SHP77 (cell line): ENCODE measurements at places on chromosomes 4 and X.

- DNase-seq = no peak
Observed at GRCh38 chr4:42466273-42466844, 69.1 kb downstream of the SHISA3 start.

DNA sequence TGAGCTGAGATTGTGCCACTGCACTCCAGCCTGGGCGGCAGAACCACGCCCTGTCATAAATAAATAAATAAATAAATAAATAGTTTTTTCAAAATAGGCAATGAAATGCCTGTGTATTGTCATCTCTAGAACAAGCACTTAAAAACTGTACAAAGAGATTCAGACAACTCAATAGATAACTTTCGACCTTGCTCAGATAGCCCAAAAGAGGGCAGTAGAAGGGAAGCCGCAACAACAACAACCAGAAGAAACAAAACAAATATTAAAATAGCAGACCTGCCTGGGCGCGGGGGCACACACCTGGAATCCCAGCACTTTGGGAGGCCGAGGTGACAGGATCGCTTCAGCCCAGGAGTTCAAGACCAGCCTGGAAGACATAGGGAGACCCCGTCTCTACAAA, 9.4 kb upstream of the CLDN34 start:
- no peak for DNase-seq

GRCh38 chr4:15702941-15703403, at the start of gene BST1:
Gene BST1, plus strand, starts transcription at chr4:15703065. Its CDS starts 80 bp downstream, at chr4:15703145.
- DNase-seq = no peak

DNA sequence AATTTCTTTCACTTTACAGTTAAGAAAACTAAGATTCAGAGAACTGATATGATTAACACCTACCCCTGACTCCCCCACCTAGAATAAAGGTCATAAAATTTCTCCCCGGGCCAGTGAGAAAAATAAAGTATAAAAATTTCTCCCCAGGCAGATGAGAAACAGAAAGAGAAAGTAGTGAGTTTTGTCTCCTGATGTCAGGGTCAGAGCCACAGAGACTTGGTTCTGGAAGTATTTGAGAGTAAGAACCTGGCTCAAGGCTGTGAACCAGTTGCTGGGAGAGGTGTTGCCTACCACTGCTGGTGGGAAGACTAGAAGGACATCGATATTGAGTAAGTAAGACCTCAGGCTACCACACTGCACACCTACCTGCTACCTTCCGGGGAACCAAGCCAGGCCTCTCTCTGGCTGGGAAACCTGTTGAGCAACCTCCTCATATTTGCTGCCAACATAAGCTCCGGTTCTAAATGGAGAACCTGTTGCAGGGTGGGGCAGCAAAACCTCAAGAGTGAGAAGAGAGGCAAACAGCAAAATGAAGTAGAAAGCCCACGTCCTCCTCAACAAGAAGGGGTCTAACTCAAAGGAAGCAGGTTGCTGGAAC, 104.2 kb upstream of the PUDP start:
- no peak for DNase-seq

DNA sequence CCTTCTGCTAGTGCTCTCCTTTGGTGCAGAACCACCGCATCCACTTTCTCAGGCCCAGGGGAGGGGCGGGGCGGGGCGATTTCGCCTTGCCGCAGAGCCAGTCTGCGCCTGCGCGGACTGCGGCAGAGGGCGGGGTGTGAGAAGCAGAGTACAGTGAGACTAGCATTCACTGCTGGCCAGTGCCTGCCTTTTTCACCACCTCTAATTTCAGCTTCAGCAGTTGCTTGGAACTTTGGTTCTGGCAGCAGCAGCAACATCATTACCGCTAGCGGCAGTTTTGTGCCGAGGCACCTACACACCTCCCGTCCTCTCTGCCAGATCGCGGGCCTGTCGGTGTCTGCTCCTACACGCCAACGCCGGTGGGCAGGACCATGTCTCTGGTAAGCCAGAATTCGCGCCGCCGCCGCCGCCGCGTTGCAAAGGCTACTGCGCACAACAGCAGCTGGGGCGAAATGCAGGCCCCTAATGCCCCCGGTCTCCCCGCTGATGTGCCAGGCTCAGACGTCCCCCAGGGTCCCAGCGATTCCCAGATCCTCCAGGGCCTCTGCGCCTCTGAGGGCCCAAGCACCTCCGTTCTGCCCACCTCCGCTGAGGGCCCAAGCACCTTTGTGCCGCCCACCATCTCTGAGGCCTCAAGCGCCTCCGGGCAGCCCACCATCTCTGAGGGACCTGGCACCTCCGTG, at the start of gene MAGEE1:
MAGEE1 (plus strand) TSS at position 151 of the 683 bp plus-strand sequence; CDS start at position 372, 221 bp downstream.
- peak; percentile 25 for DNase-seq

DNA sequence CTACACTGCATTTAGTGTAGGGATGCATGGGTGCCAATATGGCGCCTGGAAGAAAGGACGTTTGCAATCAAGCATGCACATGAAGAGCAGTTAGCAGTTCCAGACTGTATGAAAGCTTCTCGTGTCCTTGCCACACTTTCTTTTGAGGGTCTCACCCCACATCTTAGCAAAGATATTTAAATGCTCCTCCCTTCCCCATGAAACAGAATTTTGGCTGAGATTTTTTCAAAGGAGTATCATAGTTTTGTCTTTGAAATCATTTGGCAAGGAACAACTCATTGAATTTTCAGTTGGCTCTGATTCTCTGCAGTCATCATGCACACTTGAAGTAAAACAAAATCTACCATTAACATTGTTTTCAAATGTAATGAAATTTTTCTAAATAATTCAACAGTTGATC, 39.6 kb upstream of the STIM2 start:
- DNase-seq = no peak

DNA sequence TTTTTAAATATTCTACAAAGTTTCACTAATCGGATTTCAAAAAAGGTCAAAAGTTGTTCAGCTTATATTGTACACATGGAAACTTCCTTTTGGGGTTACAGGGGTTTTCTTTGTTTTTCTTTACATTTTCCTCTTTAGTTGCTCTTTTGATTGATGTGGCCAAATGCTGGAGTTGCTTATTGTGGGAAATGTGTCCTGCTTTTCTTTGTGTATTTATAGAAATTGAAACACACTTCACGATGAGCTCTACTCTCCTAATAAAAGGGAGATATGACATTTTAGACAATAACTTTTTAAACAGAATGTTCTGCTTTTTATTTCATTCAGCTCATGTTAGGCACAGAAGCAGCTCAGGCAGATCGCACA, 50.7 kb upstream of the SPRY1 start:
- DNase-seq = no peak

DNA sequence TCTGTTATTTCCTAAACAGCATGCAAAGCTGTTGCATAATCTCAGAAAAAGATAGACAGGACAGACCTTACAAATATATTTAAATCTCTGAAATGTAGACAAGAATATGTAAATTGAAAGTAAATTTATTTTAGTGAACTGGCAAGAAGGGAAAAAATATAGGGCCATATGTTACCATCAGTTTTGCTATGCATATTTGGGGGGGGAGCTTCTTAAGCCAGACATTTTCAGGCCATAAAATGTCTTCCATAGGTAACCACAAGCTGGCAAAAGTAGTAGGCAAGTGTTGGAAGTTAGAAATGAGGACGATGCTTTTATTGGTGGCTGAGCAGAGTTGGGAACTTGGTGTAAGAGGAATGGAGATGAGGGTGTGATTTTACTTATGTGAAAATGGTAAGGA, 272.0 kb upstream of the CXXC4 start:
- no peak for DNase-seq

DNA sequence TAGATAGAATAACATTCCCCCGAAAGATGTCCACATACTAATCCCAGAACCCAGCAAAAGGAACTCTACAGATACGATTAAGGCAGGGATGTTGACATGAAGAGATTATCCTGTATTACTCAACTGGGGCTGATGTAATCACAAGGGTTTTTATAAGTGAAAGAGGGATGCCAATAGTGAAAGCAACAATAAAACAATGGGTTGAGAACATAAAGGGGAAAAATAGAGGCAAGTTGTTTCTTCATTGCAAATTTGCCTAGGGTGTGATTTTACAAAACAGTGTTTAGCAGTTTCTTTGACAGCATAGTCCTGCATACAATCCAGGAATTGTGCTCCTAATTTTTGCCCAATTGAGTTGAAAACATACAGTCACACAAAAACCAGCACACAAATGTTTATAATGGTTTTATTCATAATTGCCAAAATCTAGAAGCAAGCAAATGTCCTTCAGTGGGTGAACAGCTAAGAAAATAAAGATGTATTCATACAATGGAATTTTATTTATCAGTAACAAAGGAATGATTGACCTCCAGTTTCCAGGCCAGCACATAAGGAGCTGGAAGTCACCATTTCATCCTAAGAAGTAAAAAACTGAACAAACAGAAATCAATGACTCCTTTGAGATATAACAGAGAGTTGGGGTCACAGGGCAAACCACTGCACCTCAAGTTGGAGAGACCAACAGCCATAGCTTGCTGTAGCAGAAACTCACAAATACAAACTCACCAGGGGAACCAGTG, 107.2 kb downstream of the CENPC start:
- DNase-seq = no peak

- no peak for DNase-seq
Observed at GRCh38 chr4:7785017-7785416, 154.6 kb downstream of the AFAP1 start.

GRCh38 chr4:170009291-170009690, 16.9 kb downstream of the MFAP3L start:
- no peak for DNase-seq

GRCh38 chr4:162450531-162451035, 286.8 kb upstream of the FSTL5 start:
- DNase-seq = no peak

DNA sequence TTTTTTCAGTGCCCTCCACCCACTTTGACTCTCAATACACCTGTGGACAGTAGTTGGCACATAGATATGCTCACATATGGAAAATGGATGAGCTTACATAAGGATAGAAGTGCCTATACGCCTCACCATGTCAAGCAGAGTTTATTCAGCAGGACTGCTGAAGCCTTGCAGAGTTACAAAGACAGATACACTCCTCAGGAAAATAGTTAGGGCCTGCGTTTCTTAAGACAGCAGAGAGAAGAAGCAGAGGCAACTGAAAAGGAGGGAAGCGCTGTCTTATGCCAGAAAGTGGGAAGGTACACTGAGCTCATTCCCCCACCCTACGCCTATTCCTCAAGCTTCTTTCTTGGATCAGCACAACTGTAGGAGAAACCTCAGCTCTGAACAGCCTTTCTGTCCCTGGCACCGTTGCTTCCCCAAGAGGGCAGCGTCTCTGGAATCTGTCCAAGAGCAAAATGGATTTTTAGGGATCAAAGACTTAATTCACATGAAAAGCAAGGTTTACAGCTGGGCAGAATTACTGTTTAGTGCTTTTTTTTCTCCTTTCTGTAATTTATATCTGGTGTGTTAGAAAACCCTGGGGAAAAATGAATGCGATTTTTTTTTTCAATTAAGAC, 37.3 kb upstream of the MBTPS2 start:
- no peak for DNase-seq

GRCh38 chr4:71064521-71064920, 71.1 kb downstream of the DCK start:
- no peak for DNase-seq

GRCh38 chrX:154502098-154502497, 11.7 kb upstream of the SLC10A3 start:
- no peak for DNase-seq

DNA sequence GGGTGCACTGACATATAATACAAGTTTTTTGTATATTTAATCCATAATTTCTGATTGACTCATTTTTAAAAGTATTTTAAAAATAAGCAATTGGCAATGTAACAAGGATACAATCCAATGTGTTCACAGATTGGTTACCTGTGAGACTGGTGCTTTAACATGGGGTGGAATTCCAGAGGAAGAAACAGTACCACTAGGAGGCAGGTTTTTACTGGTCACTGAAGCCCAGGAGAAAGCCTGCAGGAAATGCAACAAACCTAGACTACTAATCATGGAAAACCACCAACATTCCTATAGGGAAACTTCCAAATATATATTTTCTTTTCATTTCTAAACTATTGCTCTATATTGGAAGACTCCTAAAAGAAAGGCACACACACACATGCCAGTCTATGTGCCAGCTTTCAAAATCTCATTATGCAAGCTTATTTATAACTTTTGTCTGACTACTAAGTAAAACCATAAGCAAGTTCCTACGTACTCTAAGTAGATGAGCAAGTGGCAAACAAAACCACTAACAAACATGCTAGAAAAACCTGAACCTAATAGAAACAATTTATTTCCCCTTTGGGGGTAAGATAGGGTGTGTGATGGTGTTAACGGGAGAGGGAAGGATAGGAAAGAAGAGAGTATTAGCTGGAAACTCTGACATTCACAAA, 19.2 kb downstream of the G3BP2 start:
- DNase-seq = no peak

- no peak for DNase-seq
Observed at GRCh38 chrX:127057891-127058619, 238.5 kb downstream of the PRR32 start.

GRCh38 chr4:115770046-115770543, 656.7 kb upstream of the NDST4 start:
- DNase-seq = no peak

- no peak for DNase-seq
Observed at GRCh38 chr4:45453258-45453853, 670.5 kb downstream of the GABRG1 start.

DNA sequence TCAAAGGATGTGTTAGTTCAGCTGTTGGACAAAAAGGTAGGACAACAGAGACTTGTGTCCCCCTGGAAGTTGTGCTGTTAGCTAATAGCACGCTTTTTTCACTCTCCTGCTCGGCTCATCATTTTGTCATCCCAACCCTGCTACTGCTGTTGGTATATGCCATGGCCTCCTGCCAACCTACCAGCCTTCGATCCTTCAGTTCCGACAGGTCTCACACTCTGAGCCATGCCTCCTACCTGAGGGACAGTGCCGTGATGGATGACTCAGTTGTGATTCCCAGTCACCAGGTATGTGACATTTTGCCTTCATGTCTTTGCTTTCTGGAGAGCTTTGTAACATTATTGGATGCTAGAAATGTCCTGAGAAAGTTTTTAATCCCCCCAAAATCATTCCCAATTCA, 268.1 kb downstream of the ANK2 start:
- no peak for DNase-seq

DNA sequence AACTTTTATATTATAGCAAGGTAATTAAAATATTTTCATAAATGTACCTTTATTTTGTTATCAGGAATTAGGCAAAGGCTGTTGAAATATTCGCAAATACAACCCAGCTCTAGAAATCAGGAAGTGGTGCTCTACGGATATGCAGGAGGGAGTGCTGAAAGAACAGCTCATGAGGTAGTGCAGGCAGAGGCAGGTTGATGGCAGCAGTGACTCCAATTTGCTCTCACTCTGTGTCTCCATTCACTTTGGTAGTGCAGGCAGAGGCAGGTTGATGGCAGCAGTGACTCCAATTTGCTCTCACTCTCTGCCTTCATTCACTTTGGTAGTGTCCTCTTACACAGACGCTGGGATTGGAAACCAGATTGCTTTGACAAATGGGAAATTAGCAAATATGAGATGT, 277.9 kb downstream of the TRIML1 start:
- peak; percentile 62 for DNase-seq

GRCh38 chr4:38160487-38161207, 200.4 kb downstream of the PTTG2 start:
- DNase-seq = peak; percentile 23

- DNase-seq = peak; percentile 37
Observed at GRCh38 chrX:153381684-153382532, 19.2 kb downstream of the PNMA6E start.

GRCh38 chr4:4752025-4752424, 107.4 kb upstream of the MSX1 start:
- no peak for DNase-seq
